HuH-7 (cell line): ENCODE measurements at places on chromosomes 5 and 9.
A peak's percentile ranks its signal among the peaks of the same experiment; 100 is the strongest.

DNA sequence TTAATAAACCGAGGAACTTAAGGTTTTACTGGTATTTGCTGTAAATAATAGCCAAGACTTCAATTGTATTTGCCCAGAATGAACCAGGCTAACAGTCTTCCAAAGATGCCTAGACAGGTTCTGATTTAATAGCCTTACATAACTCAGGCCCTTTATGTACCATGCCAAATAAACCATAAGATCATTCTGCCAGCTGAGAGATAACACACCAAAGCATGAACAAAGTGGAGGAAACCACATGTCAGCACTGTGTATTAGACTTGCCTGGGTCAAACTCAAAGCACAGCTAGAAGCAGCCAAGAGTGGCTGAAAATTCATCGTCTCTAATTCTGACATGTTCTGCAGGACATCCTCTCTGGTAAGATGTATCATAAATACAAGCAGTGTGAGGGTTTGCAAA lies 319.3 kb upstream of the ZNF608 start:
- no peak for DNase-seq

DNA sequence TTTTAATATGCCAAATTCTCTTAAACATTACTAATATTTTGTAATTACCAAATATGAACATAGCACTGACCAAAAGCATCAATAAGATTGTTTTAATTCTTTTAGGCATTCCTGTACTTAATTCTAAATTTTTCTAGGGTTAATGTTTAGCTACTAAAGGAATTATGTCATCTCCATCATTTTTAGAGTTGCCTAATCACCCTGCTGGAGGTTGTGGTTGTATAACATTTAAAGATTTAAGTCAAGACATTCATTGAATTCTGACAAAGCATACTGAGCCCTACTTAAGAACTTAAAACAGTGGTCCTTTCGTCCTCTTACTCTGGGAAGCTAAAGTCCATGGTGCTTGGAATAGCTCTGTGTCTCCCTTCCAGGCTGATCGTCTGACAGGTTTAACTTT lies 28.1 kb upstream of the DAB2 start:
- DNase-seq: no peak

DNA sequence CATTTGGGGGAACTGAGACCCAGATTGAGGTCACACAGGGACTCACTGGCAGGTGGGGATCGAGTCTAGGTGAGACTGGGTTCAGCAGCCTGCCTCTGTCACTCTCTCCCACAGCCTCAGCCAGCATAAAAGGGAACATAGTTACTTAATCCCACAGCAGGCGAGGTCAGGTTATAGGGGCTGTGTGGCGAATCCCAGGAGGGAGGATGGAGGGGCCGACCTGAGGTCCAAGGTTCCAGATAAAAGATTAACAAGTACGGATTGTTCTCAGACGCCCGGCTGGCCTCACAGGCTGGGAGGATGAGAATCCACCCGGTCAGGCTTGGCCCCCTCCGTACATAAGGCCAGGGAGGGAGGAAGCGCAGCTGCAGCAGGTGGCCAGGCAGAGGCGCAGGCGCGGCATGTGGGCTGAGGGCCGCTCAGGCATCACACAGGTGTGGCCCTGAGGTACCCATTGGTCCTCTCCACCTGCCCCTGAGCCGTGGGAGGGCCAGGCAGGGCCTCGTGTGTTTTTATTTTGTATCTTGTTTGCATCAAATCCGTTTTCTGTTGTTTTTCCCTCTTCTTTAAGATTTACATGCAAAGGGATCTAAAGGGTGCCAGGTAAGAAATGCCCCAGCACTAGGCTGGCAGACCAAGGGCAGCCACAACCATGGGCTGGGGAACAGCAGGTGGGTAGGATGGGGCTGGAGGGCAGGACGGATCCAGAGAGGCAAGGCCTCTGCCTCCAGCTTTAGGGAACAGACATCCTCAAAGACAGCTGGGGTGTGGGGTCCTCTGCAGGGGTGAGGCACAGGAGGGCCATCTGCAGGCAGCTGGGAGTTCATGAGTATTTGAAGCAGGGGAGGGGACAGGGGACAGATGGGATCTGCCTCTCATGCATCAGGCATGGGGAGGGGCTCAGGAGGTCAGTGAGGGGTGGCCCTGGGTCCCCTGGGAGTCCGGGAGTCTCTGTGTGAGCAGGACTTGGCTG lies 3.6 kb downstream of the SUSD3 start:
- peak; percentile 69 for DNase-seq

DNA sequence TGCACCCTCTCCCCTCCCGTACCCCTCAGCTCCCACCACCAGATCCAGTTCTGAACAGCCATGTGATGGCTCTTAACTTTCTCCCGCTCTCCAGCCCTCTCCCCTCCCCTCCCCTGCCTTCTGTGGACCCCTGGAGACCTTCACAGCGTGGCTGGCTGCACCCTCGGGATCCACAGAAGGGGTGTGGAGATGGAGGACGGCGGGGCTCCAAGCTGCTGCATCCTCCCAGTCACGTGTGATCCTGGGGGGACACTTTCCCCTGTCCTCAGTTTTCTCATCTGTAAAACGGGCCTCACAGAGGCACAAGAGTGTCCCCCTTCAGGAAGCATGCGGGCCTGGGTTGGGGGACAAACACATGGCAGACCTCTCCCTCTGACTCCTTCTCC lies 276.0 kb upstream of the MVB12B start:
- DNase-seq: no peak

DNA sequence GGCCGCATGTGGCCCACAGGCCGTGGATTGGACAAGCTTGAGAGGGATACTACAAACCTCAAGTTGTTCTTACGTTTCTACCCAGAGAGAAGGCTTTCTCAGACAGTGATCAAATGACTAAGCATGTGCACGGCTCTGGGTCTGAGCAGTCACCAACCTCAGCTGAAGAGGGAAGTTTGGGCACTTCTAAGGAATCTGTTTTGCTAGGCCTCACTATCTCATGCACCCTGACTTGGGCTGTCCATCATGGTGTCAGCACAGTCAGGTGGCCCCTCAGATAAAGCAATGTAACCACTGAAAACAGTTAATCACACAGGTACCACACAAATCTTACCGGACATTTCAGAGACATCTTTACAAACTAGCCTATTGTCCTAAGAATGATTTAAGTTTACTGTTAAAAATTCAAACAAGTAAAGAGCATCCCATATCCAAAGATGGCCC lies 24.6 kb downstream of the CSF2 start:
- no peak for DNase-seq

DNA sequence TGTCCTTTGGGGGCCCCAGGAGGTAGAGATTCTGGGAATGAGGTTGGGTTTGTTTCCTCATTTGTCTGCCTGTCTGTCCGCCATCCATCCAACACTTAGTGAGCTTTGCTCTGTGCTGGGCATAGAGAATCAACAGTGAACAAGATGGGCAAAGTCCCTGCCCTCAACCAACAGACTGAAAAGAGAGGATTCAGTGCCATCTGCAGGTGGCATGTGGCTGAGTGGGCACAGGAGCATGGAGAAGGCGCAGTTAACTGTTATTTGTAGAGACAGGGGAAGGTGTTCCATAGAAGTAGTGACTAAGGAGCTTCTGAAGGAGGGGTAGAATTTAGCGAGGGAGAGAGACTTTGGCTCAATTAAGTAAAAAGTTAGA lies 23.1 kb downstream of the POLR1E start:
- no peak for DNase-seq

GRCh38 chr5:39598661-39599248 lies 174.0 kb upstream of the DAB2 start:
- peak; percentile 53 for DNase-seq

GRCh38 chr5:36669015-36669651 lies 62.7 kb downstream of the SLC1A3 start:
- no peak for DNase-seq

GRCh38 chr9:104635456-104635855 lies 17.5 kb upstream of the OR13C9 start:
- DNase-seq: no peak

- DNase-seq: no peak
Measured at GRCh38 chr9:130309689-130310455, 44.3 kb downstream of the HMCN2 start.

DNA sequence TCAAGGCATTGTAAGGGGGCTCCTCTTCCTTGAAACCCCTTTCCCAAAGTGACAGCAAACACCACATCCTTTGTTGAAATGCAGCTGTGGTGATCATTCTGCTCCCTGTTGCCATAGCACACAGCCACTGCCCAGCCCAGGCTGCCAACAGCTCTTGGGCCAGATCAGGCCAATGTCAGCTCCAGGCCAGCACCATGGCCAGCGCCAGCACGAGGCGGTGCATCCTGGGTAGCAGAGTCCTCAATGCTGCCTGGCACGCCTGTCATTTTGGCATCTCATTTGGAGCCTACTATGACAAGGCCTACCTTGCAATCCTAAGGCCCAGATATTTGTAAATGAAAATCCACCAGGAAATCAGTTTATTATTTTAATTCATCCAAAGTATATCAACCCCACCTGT lies 390.6 kb downstream of the DNAH5 start:
- peak; percentile 22 for DNase-seq

- DNase-seq: peak; percentile 39
Measured at GRCh38 chr5:169149317-169149716, 151.6 kb downstream of the SLIT3 start.

DNA sequence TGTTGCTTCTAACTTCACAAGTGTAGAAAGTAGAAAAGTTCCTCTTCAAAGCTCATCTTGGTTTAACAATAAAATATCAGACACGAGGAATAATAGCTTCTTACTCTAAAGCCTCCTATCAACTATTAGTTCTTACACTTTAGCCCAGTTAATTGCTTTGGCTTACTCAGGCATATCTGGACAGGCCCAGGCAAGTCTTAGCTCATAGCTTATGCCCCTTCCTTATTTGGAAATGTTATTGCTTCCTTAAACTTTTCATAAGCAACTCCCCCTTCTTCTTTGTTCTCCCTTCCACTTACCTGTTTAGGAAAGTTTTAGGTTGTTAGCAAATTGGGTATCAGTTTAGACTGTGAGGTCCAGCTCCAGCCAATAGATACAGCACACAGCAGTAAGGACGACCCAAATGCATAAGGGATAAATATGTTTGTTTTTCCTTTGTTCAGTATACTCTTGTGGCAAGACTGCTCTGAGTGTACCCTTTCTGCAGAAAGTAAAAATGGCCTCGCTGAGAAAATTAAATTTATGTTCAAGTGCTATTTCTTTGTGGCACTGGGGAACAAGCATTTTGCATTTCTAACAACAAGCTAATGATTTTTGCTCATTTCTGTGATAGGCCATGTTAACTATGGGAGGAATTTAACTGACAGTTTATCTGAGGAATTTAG lies 162.1 kb downstream of the SMC2 start:
- no peak for DNase-seq

DNA sequence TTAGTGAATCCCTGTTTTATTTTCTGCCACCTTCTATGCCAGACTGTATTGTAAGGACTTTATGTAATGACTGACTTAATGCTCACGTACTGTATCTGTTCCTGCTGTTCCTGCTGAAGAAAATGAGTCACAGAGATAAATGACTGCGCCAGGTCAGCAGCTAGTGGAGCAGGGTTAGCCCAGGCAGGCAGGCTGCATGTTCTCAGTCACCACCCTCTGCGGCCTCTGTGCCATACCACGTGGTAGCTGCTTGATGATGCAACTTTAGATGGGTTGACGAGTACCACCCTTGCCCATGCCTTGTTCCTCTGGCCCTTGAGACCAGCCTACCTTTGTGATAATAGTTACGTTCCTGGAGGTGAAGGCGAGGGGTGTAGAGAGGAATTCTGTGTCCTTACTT lies 161.9 kb downstream of the TRIO start:
- no peak for DNase-seq

DNA sequence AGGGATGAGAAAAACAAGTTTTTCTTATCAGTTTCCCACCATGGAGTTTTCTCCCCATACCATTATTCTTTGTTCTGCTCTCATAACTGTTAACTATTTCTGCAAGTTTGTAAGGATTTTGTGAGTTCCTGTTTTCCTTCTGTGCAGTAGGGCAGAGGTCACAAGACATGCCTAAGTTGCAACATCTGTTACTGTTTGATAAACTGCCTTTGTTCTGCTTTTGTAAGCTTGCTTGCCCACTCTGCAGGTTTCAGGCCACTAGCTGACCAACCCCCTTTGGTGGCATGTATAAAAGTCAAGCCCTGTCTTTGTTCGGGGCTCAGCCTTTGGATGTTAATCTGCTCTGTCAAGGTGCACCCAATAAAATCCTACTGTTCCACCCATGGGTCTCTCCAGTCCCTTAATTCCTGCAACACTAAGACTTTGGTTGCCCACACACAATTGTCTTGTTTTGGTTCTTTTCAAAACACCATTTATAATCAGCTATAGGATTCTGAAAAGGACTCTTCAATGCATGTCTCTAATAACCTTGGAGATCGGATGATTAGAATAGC lies 545.4 kb downstream of the CDH9 start:
- no peak for DNase-seq

GRCh38 chr5:101047181-101047580 lies 144.1 kb upstream of the ST8SIA4 start:
- no peak for DNase-seq

- no peak for DNase-seq
Measured at GRCh38 chr9:15867988-15868387, 315.1 kb downstream of the CCDC171 start.

DNA sequence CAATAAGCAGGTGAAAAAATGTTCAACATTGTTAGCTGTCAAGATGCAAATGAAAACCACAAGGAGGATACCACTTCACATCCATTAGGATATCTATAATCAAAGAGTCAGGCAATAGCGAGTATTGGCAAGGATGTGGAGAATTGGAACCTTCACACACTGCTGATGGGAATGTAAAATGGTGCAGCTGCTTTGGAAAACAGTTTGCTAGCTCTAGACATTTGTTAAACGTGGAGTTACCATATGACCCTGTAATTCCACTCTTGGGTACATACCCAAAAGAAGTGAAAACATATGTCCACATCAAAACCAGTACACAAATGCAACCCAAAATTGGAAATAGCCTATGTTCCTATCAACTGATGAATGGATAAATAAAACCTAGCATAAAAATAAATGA lies 37.4 kb downstream of the SCAMP1 start:
- no peak for DNase-seq

DNA sequence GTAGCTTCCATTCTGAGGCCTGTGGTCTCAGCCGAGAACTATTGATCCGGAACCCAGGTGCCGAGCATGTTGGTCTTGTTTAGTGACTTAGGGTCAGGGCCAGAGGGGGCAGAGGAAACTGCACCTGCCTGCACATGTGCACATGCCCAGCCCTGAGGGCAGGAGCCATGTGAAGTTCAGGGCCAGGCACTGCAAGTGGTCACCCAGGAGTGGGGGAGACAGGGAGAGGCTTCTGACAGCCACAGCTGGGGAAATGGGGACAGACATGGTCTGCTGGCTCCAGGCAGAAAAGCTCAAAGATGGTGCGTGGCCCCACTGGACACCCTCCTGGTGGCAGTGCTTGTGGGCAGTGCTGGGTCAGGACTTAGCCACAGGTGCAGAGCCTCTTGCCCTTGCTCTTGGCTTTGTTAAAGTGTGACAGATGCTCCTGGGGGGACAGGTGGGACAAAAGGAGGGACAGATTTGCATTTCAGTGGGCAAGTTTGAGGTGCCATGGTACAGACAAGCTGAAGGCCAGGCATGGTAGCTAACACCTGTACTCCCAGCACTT lies 134.4 kb downstream of the CACNA1B start:
- no peak for DNase-seq

DNA sequence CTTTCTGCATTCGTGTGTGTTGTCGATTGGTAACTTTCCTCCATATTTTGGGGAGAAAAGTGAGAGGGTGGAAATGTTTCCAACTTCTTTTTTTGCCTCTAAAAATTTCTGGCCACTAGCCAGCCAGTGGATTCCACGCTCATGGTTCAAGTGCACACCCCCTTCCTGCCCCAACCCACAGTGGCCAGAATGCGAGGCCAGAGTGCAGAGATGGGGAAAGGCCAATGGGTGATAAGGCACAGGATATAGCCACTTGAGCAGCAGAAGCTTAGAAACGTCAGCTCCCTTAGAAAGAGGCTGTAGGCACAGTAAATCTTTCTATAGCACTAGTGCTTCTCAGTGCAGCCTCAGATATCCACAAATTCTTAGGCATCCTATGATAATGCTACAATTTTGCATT lies 75.8 kb upstream of the ADRB2 start:
- DNase-seq: no peak
